ENCODE measurements at places on chromosomes 5 and 9.

- DNase-seq: peak; percentile 32
Measured at GRCh38 chr9:129206905-129207304, 28.8 kb upstream of the IER5L start.

DNA sequence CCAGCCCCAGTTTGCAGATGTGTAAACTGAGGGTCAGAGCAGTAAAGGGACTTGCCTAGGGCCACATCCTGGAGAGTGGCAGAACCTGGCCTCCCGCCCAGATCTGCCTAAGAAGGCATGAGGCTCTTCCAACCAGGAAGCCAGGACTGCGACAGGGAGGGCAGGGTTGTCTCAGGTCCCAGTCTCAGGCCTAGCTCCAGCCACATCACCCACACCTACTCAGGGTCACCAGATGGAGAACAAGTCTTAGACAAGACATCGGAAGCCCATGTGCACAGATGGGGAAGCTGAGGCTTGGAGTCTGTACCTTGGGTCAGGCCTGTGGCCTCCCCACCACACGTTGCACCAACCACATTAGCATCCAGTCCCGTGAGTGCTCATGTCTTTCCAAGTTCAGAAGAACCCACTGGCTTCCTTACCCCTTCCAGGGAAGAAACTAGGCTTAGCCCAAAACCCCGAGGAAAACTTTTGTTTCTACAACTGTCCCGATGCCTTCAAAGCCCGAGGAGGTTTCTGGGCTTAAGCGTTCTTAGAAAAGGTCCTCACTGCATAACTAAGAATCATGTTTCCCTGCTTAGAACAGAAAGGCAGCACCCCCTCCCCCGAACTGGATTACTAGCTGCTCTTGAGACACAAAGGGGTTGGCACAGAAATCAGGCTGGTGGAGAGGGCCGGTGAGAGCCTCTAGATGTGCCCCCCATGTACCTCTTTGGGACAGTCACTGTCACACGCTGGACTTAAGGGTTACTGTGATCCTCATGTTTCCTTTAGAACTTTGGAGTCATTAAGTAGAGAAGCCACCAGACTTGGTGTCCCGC is 2.2 kb downstream of the FAM78A start:
- no peak for DNase-seq

DNA sequence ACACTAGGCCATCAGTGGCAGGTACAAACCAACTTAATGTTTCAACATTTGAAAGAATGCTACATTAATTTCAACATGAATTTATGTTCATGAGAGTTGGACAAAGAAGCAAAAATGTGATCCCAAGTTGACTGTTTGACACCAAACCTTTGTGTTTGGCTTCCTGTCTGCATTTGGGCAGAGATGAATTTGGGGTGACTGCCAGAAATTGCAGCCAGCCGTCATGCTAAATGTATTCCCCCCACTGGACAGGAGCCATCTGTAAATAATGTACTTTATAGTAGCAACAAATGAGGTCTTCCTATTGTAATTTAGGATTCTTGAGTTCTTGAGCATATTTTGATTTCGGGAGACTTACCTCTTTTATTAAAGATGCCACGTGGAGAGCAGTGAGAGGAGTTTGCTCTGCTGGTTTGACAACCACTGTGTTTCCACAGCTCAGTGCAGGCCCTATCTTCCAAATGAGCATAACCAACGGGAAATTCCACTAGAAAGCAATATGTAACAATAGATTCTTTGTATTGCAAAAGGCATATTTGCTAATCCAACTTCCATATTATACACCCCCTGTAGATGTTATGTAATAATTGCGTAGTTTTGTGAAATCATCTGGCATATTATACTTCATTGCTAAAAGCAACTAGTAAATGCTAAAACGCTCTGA is 27.6 kb downstream of the ALDH1A1 start:
- no peak for DNase-seq

DNA sequence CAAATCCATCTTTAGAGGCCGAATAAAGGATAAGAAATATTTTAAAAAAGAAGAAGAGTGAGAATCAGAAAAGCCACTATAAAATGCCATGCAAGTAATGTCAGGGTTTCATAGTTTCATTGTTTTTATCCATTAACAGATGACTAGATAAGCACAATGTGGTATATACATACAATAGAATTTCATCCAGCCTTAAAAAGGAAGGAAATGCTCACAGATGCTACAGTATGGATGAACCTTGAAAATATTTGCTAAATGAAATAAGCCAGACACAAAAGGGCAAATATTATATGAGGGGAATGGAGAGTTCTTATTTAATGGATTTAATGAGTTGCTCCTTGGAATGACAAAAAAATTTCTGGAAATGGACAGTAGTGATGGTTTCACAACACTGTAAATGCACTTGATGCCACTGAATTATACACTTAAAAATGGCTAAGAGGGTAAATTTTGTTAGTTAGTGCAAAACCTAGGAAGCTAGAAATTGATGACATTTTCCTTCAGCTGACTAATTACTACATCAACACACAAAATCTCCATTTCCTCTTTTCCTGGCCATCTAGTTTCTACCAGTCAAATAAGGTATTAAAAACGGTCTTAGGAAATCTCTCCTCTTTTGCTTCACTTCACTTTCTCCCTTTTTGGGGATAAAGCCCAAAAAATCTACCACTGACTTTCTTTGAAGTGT is 86.6 kb downstream of the GNA14 start:
- DNase-seq: no peak

DNA sequence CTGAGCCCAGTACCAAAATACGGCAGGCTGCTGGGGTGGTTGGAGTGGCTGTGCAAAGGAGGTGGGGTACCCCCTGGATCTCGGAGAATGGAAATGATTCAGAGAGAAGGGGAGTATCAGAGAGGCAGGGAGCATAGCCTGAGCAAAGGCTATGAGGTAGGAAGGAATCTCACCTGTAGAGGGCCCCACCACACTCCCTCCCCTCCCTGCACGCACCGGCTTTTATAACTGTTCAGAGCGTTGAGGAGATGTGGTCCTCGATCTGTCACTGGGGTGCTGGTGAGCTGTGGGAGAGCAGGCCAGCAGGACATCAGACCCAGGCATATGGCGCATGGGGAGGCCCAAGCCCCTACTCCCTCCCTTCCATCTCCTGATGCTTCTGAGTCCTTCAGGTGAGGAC is 13.2 kb downstream of the PHF19 start:
- DNase-seq: no peak

DNA sequence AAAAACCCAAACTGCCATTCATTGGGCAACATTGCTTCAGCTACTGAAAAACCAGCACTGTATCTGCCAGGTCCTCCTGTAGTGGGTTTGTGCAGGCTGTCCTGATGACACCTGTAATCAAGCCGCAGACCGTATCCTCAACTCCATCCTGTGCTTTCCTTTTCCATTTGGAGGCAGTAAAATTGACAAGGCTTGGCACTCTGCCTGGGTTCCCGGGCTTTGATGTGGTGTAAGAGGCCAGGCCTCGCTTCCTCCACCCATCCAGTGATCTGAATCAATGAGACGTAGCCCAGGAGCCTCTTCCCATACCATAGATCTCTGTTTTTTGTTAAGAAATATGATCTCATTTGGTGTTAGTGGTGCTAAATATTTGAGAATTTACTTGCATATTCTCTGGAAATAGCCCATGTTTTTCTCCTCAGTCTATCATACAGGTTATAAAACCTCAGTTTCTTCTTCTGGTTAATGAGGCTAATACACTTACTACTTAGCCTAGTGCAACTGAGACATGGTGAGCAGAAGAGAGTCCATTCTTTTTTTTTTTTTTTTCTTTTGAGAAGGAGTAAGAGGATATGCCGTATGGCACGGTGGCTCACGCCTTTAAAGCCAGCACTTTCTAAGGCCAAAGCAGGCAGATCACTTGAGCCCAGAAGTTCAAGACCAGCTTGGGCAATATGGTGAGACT is 34.8 kb downstream of the LSM11 start:
- DNase-seq: no peak

GRCh38 chr5:163951069-163951468 is 445.6 kb downstream of the MAT2B start:
- DNase-seq: no peak

- DNase-seq: no peak
Measured at GRCh38 chr5:133691448-133691847, 79.1 kb upstream of the FSTL4 start.

- no peak for DNase-seq
Measured at GRCh38 chr9:124707666-124708065, 63.4 kb downstream of the NR6A1 start.

GRCh38 chr5:157188270-157188669 is 7.6 kb downstream of the ITK start:
- no peak for DNase-seq

- DNase-seq: no peak
Measured at GRCh38 chr5:146872188-146872587, 6.4 kb downstream of the PPP2R2B start.

DNA sequence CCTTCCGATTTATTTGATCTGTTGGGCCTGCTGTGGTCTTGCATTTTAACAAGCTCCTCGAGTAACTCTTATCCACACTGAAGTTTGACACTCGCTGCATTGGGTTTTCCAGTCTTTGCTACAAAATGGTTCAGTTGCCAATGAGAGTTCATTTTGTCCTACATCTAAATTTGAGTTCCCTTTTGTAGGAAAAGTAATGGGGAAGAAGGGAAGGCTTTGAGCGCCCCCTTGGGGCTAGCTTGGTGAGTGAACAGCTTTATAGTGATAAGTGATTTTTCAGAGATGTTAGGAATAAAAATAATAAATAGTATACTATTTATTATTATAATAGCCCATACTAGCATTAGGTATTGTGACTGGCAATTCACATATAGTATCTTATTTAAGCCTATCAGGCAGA is 89.9 kb upstream of the GNAQ start:
- peak; percentile 21 for DNase-seq

- DNase-seq: no peak
Measured at GRCh38 chr5:42927730-42928129, 112.4 kb downstream of the ANXA2R start.

- DNase-seq: no peak
Measured at GRCh38 chr9:69380301-69380700, 55.3 kb downstream of the ENTREP1 start.

DNA sequence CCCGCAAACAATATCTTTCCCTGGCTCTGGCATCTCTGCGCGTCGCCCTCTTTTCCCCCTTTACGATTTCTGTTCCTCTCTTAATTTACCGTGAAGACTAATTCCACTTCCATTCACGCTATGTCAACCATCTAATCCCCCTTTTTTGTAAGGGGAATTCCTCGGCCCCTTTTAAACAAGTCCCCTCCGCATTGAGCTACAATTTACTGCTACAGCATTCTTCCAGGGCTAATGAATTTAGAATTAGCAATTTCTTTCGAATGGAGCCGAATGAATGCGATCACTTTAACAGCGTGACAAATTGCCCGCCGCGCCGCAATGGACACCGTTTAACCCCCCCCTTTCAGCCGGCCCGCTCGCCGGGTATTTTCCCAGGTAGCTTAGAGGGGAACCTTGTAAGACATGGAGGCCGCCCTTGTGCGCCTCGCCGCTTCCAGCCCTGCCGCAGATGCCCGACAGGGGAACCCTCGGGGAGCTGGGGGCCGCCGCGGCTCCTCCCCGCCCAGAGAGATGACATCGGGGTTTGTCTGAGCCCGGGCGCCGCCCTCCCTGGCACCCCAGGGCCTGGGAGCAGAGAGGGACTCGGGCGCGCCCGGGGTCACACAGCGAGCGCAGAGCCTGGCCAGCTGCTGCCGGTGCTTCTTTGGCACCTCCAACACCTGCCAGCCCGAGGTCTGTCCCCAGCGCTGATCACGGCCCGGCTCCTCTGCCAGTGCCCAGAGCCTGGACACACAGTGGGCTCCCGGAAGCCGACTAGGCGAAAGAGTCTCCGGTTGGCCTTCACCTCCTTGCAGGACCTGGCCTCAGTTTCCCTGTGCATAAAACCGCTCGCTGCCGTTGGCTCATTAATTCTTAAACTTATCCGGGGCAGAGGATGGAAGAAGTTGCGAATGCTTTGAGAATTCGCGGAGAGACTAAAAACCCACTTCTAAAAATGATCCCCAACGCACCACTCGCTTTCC is 1.3 kb downstream of the PRDM12 start:
- no peak for DNase-seq

DNA sequence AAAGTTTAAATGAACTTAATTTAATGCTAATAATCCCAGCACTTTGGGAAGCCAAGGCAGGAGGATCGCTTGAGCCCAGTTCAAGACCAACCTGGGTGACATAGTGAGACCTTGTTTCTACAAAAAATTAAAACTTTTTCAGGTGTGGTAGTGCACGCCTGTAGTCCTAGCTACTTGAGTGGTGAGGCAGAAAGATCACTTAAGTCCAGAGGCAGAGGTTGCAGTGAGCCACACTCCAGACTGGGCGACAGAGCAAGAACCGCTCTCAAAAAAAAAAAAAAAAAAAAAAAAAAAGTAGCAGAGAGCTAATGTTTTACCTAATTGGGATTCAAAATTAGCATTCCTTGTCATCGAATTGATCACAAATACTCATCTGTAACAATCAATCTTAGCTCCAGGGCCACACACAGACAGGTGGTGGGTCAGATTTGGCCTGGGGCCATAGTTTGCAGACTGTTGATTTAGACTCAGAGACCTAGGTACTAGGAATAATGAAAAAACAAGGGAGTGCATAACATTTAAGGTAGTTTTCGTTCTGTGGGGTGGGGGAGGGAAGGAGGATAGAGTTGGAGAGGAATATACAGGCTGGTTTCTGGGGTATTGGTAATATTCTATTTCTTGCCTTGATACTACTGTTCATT is 21.4 kb downstream of the HSDL2 start:
- DNase-seq: no peak

- DNase-seq: no peak
Measured at GRCh38 chr9:113991714-113992113, 86.4 kb downstream of the AMBP start.

DNA sequence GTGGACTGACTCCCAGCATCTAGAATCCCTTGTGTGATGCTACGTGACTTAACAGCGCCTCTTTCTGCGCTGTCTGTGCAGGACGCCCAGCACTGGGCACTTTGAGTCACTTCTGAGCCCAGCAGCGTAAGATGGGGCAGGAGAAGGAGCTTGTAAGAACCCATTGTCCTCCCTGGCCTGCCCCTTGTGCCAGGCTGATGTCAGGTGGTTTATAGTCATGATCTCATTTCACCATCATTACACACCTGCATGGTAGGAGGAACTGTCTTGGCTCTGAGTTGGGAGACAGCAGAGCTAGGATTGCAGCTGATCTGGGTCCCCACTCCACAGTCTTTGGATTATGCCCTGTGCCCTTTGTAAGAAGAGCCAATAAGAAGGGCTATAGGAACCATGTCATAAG is 12.2 kb downstream of the ERGIC1 start:
- no peak for DNase-seq

DNA sequence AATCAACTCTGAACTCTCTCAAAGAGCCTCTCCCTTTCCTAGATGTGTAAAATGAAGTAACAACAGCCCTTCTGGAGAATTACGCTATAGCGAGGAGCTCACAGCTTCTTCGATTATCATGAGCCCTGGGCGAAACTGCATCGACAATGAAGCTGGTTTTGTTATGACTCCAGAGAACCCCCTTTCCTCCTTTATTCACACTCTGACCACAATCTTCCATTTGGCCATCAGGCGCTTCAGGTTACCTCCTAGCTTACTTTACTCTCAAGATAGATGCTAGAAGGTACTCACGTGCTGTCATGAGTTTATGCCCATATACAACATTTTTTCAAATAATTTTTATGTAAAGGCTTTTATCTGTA is 362.7 kb upstream of the RFX3 start:
- no peak for DNase-seq

- no peak for DNase-seq
Measured at GRCh38 chr5:142079306-142079721, 29.3 kb upstream of the NDFIP1 start.

Measured in T-cell (primary cell).